ENCODE measurements at places on chromosomes 2 and 18.

DNA sequence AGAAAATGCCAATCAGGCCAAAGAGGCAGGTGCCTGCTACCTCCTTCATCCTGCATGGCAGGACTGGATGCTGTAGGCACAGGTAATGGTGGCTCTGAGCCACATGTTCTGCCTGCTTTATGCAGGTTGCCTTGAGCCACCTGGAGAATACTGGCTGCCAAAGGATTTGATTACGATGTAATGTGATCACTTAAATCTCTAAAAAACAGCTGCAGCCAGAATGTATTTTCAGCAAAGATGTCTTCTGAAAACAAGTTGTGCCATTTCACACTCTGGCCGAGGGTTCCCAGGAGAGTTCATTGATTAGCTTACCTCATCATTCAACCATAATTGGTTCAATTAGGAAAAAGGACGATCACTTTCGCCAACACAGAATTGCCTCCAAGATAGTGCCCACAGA, 17.9 kb upstream of the MSGN1 start:
- no peak for DNase-seq

- DNase-seq = no peak
Measured at GRCh38 chr2:134193006-134193405, 60.9 kb upstream of the MGAT5 start.

- no peak for DNase-seq
Measured at GRCh38 chr2:221568299-221568698, 3.8 kb downstream of the EPHA4 start.

DNA sequence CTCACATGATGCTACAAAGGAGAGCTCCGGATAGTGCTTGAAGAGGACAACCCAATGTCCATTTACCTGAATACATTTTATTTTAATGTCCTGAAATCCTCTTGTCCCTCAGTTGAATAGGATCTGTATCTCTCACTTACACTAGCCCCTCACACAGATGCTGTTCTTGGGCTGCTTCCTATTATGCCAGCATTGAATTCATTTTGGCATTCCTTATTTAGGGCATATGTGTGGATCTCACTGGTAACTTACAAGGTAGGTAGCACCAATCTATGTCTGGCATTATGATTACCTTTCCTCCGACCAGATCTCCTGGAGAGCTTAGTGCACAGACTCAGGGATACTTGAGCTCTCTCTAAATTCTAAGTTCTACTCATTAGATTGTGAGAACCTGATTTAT, 799.7 kb upstream of the FSHR start:
- no peak for DNase-seq

DNA sequence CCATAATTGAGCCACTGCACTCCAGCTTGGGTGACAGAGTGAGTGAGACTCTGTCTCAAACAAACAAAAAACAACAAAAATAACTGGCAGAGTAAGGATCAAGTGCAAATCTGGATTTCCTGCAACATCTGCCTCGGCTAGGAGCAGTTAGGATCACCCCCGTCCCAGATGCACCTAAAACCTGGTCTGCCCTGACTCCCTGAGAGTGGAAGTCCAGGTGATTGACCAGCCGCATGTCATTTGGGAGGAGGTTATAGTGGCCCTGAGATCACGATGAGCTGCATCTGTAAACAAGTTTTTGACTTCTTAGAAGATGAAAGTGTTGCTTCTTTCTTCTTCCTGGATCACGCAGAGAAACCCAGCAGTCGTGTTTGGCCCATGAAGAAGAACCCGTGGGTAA, 5.0 kb upstream of the ESPNL start:
- DNase-seq = no peak

DNA sequence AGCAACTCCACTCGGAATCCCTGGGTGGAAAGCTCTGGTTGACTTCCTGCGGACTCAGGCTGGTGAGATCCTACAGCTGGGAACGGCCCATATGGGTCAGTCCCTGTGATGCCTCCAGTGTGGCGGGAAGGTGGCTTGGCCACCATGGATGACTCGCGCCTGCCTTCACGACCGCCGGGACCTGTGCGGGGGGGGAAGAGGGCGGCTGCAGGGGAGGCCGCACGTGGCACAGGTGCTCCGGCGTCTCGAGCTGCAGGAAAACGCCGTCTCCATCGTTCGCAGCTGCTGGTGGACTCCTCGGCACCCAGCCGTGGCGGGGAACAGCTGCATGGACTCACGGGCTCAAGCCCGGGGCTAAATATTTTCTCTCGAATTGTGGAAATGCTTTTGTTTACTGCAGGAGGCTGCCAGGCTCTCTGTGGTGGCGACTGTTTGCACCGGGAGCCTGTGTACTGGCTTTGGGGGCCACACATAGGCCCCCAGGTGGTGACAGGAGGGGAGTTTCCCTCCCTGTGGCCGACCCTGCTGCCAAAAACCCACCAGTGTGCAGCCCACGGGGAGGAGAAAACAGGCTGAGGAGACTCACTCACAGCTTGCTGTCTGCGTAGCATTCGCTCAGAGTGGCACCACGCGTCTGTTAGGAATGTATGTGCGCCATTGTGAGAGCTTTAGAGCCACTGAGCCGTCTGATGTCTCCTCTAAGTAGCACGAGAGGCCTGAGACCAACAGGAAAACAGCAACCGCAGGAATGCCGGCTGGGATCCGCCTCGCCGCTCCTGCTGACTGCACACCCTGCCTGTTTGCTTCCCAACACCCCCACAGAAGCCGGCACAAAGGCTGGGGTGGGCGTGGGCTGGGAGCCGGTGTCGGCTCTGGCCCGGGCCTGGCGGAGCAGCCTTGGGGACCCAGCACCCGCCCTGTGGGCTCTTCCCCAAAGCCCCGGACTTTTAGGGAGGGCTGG, 89.2 kb downstream of the NFATC1 start:
- DNase-seq = no peak

- DNase-seq = no peak
Measured at GRCh38 chr2:86028766-86029381, 76.8 kb downstream of the POLR1A start.

DNA sequence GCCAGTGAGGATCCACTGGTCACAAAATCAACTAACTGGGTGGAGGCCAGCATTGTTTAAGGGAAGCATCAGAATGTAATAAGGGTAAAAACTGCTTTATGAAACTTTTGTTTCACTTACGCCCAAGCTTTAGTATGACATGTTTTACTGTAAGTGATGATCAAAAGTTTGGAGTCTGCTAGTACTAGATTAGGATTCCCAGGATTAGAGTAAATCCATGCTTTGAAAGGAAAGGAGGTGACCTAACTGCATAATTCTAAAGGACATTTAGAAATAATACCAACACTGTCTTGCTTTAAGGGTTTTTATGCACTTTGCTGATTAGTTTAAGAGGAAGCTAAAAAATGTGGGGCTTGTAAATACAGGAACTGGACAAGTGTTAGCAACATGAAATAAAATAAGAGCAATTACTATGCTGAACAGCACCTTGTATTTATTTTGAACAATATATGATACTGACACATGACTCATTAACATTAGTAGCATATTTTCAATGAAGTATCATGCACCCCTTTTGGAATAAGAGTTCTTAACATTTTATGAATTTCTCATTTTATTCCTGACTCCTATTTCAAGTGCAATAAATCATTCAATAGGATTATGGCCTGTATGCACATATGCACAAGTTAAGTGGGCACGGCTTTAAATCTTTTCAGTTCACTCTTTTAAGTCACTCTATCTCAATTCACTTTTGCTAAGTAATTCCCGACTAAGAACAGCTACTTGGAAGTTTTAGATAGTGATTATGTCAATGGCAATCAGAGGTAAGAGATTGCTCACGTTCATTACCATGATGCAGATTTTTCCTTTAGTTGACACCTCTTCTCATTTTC, 62.5 kb downstream of the STK39 start:
- DNase-seq = no peak

GRCh38 chr2:133573491-133574162, 5.4 kb upstream of the NCKAP5 start:
- DNase-seq = no peak

Measured in stimulated activated CD8-positive, alpha-beta memory T cell treated with anti-CD3 and anti-CD28 coated beads, Interleukin-4, amount 100 ng/mL, for 1 hour (primary cell).